ENCODE measurements at places on chromosomes 4 and X. TPM values are rescaled to one million over a fixed set of nuclear protein-coding genes. Genes with fewer than 3 reads are reported as not detected.

UBA1 gene
- 251 TPM for total RNA-seq

SFRP2 gene
- total RNA-seq = not detected

ZCCHC12 gene
- 0.14 TPM for total RNA-seq

UGT2A3 gene
- not detected for total RNA-seq

DNA sequence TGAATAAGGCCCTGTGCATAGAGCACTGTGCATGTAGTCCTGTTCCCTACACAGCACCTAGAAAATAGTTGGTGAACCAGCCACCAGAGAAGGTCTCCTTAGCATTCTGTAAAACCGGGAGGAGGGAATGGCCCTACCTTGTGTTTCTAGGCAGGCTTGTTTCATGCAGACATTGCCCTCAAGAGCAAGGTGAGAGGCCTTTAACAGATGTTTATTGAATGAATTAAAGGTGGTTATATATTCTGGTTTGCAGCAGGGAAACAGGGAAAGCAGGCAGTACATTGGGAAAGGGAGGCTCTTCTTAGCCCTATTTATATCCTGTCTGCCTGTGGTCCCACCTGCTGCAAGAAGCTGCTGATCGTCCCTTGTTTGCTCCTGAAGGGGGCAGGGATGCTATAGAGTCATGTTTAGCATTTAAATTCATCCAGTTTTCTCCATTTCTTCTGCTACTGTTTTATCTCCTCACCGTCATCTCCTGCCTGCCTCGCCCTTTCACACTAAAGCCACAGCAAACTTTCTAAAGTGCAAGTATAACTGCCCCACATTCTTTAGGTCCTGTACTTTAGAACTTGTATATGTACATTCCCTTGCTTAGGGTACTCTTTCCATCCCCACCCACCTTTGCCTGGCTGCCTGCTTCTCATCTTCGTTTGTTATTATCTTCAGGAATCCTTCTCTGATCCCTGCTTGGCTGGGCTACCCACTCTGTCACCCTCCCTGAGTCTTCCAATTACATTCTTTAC lies 60.3 kb downstream of the EGF start:
- no peak for DNase-seq

DNA sequence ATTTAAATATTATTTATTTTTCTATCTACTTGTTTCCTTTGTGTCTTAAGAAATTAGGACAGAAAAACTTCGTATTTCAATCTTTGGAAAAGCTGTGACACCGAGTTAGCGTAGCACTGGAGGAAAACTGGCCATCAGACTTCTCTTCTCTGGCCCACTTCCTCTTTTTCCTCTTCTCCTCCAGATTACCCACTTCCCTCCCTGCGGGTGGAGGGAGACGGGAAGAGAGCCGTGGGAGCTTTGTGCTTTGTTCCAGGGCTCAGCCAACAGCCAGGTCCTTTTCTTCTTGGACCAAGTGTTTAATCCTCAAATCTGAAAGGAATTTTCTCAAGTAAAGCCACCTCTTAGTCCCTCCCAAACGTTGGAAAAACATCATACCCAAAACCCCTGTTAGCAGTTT lies 29.7 kb downstream of the OFD1 start:
- no peak for DNase-seq

DNA sequence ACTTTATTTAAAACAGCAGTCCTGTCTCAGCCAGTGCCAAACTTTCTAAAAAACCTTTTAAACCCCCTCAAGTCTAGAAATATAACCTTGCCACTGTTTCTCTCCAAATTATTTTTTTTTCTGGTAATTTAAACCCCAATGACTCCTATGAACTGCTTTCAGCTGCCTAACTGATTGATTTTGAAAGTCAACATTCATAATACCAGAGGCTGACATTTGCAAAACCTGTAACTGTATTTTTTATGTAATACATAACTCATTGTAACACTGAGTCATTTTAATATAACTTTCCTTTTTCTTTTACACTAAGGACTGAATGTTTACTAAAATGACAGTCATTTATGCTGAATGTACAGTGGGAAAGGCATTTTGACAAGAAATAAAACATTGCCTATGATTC lies 19.1 kb upstream of the EGFL6 start:
- no peak for DNase-seq

DNA sequence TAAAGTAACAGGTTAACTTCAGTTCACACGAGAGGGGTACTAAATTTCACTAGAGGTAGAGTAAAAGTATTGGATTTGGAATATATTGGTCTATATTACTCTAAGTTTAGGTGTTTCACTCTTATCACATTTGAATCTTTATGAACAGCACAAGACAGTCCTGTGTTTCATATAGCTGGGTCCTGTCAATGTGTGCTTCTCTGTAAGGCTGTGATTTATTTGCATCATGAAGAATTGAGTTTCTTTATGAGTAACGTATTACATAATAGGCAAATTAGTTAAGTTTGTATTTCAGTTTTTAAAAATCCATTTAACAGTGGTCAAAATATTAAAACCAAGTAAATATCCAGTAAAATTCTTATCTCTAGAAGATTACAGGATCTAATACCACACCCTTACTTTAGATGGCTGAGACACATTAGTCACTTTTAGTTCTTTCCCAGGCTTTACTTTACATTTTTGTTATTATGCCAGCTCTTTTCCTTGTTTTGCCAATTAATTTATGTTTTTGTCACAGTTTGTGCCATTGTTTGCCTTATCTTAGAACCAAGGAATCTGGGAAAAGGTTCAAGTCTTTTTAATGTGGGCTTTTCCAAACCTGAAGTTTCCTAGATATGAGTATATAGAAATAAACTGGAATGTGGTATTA lies 32.1 kb downstream of the NUDT6 start:
- DNase-seq = no peak

GRCh38 chr4:187307131-187307530 lies 583.5 kb upstream of the FAT1 start:
- no peak for DNase-seq

- no peak for DNase-seq
Observed at GRCh38 chr4:126614356-126614855, 1018.4 kb upstream of the INTU start.

GRCh38 chr4:1362046-1362445 lies 15.0 kb downstream of the UVSSA start:
- DNase-seq = no peak

DNA sequence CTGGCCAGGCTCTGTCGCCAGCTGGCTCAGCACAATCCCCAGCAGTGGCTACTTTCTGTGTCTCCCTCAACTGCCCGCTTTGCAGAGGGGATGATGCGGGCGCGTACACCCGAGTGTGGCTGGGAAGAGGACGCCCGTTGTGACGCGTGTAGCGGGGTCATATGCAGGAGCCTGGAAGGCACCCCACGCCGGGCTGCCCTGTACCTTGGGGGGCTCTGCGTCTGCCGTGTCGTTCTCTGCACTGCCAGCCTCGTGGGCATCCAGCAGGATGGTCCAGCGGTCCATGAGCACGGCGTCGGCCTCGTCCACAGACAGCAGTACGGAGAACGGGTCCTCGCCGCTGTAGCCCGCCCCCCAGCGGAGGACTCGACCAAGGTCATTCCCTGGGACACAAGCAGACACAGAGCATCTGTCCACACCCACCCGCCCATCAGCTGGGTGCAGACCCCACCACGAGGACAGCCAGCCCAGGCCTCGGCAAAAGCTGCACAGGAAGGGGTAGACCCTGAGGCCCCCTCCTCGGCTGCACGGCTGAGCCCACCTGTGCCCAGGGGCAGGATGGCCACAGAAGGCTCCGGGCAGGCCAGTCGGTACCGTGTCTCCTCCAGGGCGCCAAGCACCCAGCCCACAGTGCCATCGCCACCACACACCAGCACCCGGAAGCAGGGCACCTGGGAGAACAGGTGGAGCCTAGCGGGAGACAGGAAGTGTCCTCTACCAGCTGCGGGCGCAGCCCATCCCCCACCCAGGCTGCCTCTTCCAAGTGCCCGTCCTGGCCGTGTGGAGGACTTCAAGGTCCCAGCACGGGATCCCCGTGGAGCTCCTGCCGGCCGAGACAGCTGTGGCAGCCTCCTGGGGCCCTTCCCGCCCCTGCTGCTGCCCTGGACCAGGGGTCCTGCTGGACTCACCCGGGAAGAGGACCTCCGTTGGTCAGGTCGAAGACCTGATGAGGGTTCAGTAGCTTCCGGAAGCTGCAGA lies 10.8 kb downstream of the DGKQ start:
- DNase-seq = no peak
